ENCODE measurements at places on chromosomes 2 and 18.

GRCh38 chr2:26687328-26687727, 5.2 kb upstream of the KCNK3 start:
- no peak for DNase-seq

- DNase-seq = no peak
These were observed 584.0 kb downstream of the SATB2 start for GRCh38 chr2:198873503-198874471.

- DNase-seq = no peak
These were observed 57.4 kb upstream of the MSH2 start for GRCh38 chr2:47345590-47345924.

DNA sequence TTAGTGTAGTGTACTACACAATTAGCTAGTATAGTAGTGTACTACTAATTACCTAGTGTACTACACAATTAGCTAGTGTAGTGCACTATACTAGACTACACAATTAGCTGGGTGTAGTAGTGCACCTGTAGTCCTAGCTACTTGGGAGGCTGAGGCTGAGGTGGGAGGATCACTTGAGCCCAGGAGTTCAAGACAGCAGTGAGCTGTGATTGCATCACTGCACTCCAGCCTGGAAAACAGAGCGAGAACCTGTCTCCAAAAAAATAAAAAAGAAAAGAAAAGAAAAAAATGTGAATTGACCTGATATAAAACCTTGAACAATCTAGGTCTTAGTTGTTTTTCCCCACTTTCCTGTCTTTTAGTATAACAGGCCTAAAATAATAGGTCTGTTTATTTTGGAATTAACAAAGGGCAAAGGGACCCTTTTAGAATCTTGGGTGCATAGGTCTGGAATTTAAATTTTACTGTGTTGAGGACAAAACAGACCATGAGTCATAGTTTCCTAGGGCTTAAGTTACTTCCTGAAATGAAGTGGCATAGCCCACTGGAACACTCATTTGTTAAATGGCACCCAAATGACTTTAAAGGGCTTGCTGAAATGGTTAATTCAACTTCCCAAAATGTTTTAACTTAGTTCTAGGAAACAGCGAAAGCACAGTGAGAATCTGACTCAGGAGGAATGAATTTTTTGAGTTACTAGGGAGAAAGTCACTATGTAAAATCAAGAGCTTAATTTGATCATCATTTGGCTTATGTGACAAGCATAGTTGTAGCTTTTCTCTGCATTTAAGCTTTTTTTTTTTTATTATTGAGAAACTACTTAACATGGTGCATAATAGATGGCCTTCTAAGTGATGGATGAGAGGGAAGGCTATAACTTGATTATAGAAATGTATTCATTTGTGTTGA, 50.7 kb upstream of the ARL5A start:
- DNase-seq = no peak

Measured in left forelimb (tissue), 1 donor.